ENCODE measurements at places on chromosomes 12 and 14. TPM values are rescaled to one million over a fixed set of nuclear protein-coding genes. Genes with fewer than 3 reads are reported as not detected.

- no peak for DNase-seq
Measured at GRCh38 chr12:66563220-66563619, 115.7 kb downstream of the GRIP1 start.

The IGF1 gene
- total RNA-seq, result 11.5 TPM

GRCh38 chr14:90281261-90281660 lies 24.9 kb downstream of the PSMC1 start:
- no peak for DNase-seq

DNA sequence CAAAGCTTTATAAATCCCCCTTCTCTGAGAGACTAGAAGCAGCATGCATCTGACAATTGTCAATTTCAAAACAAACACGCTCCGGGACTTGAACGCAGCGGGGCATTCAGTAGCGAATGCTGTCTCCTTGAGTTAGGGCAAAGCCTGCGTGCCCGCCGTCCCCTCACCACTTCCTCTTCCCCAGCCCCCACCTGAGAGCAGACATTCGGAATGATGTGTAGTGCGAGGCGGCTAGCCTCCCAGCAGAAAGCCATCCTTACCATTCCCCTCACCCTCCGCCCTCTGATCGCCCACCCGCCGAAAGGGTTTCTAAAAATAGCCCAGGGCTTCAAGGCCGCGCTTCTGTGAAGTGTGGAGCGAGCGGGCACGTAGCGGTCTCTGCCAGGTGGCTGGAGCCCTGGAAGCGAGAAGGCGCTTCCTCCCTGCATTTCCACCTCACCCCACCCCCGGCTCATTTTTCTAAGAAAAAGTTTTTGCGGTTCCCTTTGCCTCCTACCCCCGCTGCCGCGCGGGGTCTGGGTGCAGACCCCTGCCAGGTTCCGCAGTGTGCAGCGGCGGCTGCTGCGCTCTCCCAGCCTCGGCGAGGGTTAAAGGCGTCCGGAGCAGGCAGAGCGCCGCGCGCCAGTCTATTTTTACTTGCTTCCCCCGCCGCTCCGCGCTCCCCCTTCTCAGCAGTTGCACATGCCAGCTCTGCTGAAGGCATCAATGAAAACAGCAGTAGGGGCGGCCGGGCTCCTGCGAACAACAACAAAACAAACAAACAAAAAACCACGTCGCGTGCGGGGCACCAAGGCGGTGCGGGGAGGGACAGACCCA lies 2.2 kb downstream of the PRMT8 start:
- no peak for DNase-seq

The KCNK13 gene
- total RNA-seq, result 1.7 TPM

GRCh38 chr12:124531281-124531745 lies 36.1 kb downstream of the NCOR2 start:
- no peak for DNase-seq

The ARHGEF25 gene
- 8.9 TPM for total RNA-seq

DNA sequence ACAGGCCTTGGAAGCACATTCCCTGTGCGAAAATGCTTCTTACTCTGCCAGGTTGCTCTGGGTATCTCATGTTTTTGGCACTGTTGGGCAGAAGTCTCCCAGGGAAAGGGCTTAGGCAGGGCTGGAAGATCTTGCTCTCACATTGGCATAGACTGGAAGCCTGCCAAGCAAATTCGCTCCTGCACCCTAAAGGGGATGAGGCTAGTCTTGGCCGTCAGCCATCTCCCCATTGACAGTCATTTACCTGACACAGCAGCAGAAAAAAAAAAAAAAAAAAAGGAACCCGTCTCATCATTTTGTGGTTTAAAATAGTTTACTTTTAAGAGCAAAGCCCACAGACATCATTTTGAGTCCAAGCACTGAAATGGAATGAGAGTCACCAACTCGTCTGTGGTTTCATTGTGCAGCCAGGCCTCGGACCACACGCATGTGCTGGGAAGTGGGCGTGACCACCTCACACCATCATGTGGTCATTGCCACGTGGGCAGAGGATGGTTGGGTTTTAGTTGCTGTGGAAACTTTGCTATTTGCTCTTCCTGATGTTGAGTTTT lies 84.8 kb downstream of the NRXN3 start:
- no peak for DNase-seq

GRCh38 chr12:131527092-131527491 lies 183.8 kb upstream of the SFSWAP start:
- no peak for DNase-seq

- no peak for DNase-seq
Measured at GRCh38 chr12:119245904-119246494, 67.3 kb downstream of the HSPB8 start.

GRCh38 chr14:83300476-83301064 lies 1766.9 kb upstream of the SEL1L start:
- no peak for DNase-seq

- no peak for DNase-seq
Measured at GRCh38 chr14:89264196-89264800, 152.7 kb downstream of the FOXN3 start.

DNA sequence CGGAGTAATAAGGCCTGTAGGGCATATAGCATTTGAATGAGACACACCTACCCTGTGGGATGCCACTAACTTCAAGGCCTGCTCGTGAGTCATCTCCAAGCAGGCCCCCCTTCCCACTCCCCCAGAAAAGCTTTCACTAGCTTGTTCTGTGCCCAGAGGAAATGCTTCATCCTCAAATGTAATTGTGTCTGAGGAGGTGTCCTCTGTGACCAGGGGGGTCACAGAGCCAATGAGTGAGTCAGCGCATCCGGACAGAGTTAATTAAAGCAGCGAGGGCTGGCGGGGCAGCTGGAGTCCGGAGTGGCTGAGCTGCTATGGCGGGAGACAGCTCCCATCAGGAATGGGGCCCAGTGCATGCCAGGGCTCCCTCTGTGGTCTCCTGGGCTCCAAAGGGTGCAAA lies 27.0 kb upstream of the ESRRB start:
- no peak for DNase-seq

The APOF gene
- total RNA-seq, result not detected

The TROAP gene
- not detected for total RNA-seq

- no peak for DNase-seq
Measured at GRCh38 chr14:65957631-65958205, 528.5 kb upstream of the CCDC196 start.

All from heart left ventricle (tissue), 16 donors.